IgD-negative memory B cell (primary cell): ENCODE measurements at places on chromosomes 7 and 10. TPM values are rescaled to one million over a fixed set of nuclear protein-coding genes. Genes with fewer than 3 reads are reported as not detected.

LRIT1 gene
- not detected for polyA plus RNA-seq

HOXA9 gene
- 0.20 TPM for polyA plus RNA-seq

TAS2R41 gene
- polyA plus RNA-seq: not detected

CLDN4 gene
- not detected for polyA plus RNA-seq

NEUROD6 gene
- not detected for polyA plus RNA-seq

FLNC gene
- not detected for polyA plus RNA-seq

C10orf71 gene
- polyA plus RNA-seq: not detected

EPHB6 gene
- 37.6 TPM for polyA plus RNA-seq

R3HCC1L gene
- polyA plus RNA-seq: 15.1 TPM

ODAD2 gene
- not detected for polyA plus RNA-seq

PRKAR1B gene
- polyA plus RNA-seq: 4.6 TPM

ADAM22 gene
- 0.23 TPM for polyA plus RNA-seq

TRIM74 gene
- 0.66 TPM for polyA plus RNA-seq

LIPM gene
- polyA plus RNA-seq: not detected

SPDYE2 gene
- 1.2 TPM for polyA plus RNA-seq

ADK gene
- 196 TPM for polyA plus RNA-seq

SLC26A4 gene
- polyA plus RNA-seq: not detected

FBH1 gene
- polyA plus RNA-seq: 85.4 TPM

GIMAP5 gene
- polyA plus RNA-seq: 16.3 TPM

CALD1 gene
- polyA plus RNA-seq: 0.89 TPM

CRHR2 gene
- not detected for polyA plus RNA-seq

KLF14 gene
- polyA plus RNA-seq: 0.11 TPM

CLDN3 gene
- polyA plus RNA-seq: not detected

CDC14C gene
- polyA plus RNA-seq: not detected

LRMDA gene
- polyA plus RNA-seq: not detected

NPY4R gene
- polyA plus RNA-seq: not detected

HOXA11 gene
- polyA plus RNA-seq: not detected

POT1 gene
- polyA plus RNA-seq: 18.6 TPM

ZNF487 gene
- 6.1 TPM for polyA plus RNA-seq

CRTAC1 gene
- not detected for polyA plus RNA-seq

KCTD7 gene
- polyA plus RNA-seq: 15.7 TPM

ATOH7 gene
- not detected for polyA plus RNA-seq

RASA4 gene
- polyA plus RNA-seq: 20.1 TPM

PVRIG gene
- polyA plus RNA-seq: 94.5 TPM

SH2D4B gene
- polyA plus RNA-seq: not detected

CXCL12 gene
- not detected for polyA plus RNA-seq

C7orf57 gene
- polyA plus RNA-seq: not detected

CFTR gene
- polyA plus RNA-seq: not detected

ZNF775 gene
- 5.1 TPM for polyA plus RNA-seq

SEMA3E gene
- polyA plus RNA-seq: not detected

VGF gene
- polyA plus RNA-seq: not detected

STAG3 gene
- 61.5 TPM for polyA plus RNA-seq

PIK3CG gene
- polyA plus RNA-seq: 27.7 TPM

COMMD3 gene
- 85.0 TPM for polyA plus RNA-seq

PLEKHS1 gene
- not detected for polyA plus RNA-seq

HABP2 gene
- not detected for polyA plus RNA-seq

SPDYE1 gene
- polyA plus RNA-seq: 0.10 TPM

CAV2 gene
- polyA plus RNA-seq: not detected

GATAD1 gene
- 19.0 TPM for polyA plus RNA-seq

PNLIP gene
- not detected for polyA plus RNA-seq

CFAP70 gene
- polyA plus RNA-seq: 0.43 TPM

FZD8 gene
- not detected for polyA plus RNA-seq

OGDH gene
- polyA plus RNA-seq: 26.6 TPM

TEX36 gene
- polyA plus RNA-seq: not detected

CTAGE6 gene
- not detected for polyA plus RNA-seq
